Left renal cortex interstitium (tissue), 4 donors: ENCODE measurements at places on chromosomes 13 and 19.

DNA sequence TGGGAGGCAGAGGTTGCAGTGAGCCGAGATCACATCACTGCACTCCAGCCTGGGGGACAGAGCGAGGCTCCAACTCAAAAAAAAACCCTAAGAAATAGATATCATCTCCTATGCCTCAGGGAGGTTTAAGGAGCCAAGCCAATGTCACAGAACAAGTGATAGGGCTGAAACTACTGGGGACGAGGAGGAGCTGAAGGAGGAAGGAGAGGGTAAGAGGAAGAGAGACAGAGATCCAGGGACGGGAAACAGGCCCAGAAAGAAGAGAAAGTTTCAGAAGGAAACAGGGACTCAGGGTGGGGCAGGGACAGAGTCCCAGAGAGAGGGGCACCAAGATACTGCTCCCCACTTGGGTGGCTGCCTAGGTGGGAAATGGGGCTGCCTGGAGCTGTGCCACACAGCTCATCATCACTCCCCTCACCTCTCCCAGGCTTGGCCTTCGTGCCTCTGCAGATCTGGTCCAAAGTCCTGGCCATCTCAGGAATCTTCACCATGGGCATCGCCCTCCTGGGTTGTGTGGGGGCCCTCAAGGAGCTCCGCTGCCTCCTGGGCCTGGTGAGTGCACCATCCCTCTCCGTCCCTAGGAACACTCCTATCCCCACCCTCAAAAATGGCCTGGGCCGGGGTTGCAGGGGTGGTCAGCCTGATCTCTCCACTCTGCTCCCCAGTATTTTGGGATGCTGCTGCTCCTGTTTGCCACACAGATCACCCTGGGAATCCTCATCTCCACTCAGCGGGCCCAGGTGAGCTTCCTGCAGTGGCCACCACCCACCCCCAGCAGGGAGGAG is 1.5 kb downstream of the CD37 start:
- DNase-seq = no peak

DNA sequence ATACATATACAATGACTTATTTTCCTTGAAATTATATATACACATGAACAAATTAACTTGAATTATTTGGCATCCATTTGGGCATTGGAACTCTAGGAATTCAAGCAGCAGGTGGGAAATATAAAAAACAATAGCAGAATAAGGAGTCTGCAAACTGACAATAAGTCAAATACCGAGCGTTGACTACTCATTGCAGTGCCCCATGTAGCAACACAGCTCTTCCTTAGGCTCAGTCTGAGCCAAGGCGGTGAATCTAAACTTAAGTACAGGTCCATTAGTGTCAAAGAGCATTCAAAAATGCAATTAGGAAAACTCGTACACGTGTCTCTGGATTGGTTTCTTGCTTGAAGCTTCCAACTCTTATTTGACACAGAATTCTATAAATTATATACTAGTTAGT is 462.5 kb upstream of the KLF12 start:
- no peak for DNase-seq

DNA sequence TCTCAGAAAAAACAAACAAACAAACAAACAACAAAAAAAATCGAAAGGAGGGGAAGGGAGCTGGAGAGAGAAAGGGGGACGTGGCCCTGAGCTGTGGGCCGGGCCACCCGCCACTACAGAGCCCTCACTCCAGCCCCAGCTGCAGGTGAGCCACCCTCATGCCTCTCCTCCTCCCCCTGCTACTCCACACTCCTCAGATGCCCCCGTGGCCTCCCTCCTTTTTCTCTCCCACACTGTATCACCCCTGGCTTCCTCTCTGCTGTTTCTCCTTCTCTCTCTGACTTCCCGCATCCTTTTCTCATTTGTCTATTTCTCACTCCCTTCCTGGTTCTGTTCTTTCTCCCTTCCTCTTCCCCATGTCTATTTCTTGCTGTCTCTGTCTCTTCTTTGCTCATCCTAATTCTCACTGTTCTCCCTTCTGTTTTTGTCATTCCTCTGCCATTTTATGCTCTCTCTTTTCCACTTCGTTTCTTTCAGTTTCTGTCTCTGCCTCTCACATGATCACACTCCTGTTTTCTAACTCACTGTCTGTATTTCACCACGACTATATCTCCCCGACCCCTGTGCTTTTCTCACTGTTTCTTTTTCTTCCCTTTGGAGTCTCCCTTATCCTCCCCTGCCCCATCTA is 2.7 kb downstream of the KLK2 start:
- no peak for DNase-seq

- no peak for DNase-seq
These were observed 10.9 kb downstream of the KASH5 start for GRCh38 chr19:49398931-49399330.

DNA sequence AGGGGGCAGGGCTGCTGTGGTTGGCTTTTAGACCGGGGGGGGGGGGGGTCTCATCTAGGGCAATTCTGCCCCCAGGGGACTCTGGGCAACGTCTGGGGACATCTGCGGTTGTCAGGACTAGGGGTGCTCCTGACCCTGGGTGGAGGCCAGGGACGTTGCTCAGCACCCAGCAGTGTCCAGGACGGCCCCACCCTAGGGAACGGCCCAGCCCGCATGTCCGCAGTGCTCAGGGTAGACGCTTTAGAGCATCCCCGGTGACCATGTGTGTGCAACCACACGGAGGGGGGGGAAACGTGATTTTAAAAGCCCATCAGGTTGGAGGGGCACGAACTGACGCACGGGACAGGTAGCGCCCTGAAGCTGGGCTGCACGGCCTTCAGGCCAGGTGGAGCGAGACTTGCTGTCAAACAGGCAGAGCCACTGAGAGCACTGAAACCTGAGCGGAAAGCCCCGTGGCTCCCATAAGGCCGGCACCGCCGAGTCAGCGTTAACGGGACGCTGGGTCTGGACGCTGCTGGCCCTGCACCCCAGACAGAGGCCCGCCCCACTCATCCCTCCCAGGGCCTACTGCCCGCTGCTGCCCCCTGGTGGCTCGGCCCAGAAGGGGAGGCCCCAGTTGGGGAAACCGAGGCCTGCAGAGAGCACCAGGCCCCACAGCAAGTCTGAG is 8.3 kb downstream of the CACTIN start:
- no peak for DNase-seq

DNA sequence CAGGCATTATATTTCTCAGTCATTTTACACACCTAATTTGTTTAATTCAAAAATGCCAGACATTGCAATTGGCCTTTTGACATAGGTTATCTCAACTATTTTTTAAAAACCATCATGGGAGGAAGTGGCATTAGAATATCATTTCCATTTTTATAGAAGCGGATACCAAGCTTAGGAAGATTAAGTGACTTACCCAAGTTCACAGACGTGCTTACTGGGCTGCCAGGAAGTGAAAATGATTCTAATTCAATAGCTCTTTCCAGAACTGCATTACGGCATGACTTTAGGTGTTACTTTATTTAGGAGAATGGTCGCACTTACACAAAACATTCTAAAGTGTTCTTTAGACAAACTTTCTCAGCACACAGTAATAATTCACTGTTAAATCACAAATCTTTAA is 231.9 kb downstream of the KLF12 start:
- DNase-seq = no peak

- no peak for DNase-seq
These were observed 1015.7 kb downstream of the PCDH9 start for GRCh38 chr13:66214467-66214866.

DNA sequence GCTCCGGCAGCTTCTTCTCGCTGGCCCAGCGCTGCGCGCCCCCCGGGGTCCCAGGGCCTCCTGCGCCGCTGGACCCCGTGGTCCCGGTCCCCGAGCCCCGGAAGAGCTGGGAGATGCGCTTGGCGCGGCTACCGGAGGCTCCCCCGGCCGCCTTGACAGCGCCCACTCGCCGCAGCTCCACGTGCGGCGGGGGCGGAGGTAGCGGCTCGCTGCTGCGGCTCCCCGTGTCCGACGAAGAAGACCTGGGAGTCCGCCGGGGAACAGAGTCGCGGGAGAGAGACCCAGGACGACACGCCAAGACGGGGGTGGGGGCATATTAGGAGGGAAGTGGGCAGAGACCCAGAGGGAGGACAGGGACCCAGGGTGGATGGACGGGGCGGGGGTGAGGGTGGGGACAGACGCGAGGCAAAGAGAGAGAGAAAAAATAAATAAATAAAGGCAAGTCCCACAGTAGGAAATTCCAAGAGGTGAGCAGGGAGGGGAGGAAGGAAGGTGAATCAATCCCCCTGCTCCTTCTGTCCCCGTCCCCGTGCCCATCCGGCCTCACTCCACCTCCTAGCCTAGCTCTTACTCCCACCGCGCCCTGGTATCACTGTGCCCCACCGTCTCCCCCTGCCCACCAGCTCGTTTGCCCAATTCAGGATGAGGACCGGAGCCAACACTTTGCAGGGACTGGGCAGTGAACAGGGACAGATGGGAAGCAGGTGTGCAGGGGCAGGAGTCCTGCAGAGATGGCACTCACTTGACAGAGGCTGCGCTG is 826 bp downstream of the RASIP1 start:
- DNase-seq = no peak

- peak; percentile 47 for DNase-seq
These were observed 475 bp downstream of the MRPL57 start for GRCh38 chr13:21176982-21177284.

DNA sequence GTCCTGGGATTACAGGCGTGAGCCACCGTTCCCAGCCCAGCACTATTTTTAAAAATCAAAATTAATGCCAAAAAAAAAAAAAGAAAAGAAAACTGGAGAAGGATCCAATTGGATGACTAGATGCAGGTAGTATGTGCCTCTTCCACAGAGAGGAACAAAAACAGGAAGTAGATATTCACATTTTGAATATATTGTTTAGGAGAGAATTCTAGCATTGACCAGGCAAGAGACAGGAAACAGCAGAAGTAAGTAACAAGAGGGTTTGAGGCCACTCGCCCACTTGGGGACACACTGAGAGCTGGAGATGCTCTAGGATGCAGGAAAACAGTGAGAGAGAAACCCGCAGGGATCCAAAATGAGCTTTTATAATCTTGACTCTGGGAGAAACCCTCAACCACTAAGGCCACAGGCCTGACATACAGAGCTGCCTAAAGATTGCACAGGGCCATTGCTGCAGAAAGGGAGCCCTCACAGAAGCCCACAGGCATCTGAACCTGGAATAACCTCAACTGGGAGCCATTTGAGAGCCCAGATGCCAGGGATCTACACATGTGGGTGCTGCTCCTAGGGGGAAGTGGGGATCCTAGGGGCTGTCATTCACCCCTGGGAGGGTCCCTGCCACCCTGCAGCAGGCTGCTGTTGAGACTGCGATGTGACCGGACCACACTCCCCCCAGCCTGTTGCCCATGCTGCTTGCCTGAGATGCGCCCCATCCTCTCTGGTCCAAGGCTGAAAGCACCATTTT is 28.2 kb downstream of the IGFL2 start:
- no peak for DNase-seq
